ENCODE measurements at places on chromosomes 4 and X.
A peak's percentile ranks its signal among the peaks of the same experiment; 100 is the strongest.

- DNase-seq: no peak
These were observed 74.6 kb downstream of the SHROOM2 start for GRCh38 chrX:9860826-9861225.

DNA sequence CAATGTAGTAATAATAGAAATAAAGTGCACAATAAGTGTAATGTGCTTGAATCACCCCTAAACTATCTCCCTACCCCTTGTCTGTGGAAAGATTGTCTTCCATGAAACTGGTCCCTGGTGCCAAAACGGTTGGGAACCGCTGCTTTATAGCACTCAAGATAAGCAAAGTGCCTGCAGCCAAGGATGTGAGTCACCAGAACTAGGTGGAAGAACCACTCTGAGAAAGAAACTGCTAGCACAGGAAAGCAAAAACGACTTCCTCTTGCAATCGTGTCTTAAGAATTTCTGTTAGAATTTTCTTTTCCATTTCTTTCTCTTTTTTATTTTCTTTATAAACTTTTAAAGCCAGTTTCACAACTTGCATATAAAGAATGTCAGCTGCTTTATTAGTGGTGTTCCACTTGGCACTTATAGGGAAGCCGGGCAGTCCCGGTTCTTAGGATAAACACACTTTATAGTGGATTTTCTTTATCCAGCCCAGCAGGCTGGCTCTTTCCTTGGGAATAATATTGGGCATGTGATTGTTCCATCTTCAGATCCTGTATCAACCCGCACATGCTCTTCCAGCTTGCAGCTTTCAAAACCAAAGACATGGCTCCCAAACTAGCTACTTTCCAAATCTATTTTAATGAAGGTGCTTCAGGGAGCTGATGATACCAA lies 32.3 kb upstream of the CXCL8 start:
- DNase-seq: no peak

DNA sequence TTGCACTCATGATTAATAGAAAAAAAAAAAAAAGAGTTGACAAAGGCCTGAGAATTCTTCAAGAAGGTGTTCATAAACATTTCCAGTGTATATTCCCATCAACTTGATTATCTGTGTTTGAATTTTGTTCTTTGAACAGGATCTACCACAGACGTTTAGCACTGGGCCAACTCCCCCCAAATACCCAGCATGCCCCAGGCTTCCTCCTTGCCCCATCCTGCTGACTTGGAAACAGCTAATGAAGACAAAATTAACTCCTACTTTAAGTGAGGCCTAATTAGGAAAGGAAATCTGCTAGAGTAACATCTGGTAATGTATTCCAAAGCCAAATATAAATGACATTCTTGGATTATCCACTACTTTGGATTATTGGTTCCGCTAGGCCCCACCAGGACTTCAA lies 52.5 kb downstream of the PPARGC1A start:
- no peak for DNase-seq

DNA sequence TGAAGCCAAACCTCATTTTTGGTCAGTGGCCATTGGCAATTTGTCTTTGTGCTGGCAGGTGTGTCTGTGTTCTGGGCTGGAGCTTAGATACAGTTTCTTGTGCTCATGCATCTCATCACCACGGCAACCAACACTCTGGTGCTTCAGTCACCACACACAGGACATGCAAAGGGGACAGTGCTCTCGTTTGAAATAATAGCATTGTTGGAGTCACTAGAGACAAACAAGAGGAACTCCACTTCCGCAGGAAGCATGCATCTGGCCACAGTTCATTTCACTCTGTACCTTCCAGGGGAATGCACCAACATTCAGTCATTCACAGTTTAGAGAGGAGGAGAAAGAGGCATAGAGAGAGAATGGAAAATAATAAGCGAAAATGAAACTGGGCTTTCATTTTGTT lies 267.4 kb downstream of the ANK2 start:
- peak; percentile 20 for DNase-seq

GRCh38 chr4:173288296-173288695 lies 45.9 kb downstream of the HMGB2 start:
- no peak for DNase-seq

DNA sequence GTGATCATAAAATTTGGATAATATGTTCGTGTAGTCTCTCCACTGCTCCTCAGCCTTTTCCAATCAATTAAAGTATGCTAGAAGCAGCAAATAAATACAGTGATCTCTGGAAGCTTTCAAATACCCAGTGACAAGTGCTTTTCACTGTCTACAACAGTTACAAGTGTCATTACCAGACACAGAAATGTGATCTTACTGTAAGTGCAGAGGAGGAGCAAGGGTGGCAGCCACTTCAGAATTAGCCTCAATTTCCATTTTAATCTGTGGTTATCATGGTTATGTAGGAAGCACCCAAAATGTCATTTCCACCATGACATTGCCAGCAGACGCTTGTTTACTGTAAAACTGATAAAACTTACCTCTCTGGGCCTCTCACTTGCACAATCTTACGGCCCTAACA lies 133.9 kb upstream of the ADAMTS3 start:
- DNase-seq: no peak

DNA sequence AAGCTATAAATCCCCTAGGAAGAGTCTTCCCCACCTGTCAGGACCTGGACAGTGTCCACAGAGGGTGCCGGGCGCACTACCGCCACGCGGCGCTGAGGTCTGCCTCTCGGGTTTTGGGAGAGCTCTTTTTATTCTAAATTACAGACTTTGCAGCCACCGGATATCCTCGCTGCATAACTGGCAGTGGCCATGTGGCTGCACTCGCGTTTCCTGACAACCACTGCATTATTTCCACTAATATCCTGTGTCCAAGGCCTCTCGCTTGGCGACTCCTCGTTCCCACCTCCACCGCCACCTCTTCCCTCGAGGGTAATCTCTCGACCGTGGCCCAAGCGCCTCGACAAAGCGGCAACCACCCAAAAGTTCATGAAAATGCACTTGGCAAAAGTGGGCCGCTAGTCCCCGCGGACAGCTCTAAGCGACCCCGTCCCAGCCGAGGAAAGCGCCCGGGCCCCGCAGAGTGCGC lies 512 bp upstream of the TMEM131L start:
- no peak for DNase-seq

DNA sequence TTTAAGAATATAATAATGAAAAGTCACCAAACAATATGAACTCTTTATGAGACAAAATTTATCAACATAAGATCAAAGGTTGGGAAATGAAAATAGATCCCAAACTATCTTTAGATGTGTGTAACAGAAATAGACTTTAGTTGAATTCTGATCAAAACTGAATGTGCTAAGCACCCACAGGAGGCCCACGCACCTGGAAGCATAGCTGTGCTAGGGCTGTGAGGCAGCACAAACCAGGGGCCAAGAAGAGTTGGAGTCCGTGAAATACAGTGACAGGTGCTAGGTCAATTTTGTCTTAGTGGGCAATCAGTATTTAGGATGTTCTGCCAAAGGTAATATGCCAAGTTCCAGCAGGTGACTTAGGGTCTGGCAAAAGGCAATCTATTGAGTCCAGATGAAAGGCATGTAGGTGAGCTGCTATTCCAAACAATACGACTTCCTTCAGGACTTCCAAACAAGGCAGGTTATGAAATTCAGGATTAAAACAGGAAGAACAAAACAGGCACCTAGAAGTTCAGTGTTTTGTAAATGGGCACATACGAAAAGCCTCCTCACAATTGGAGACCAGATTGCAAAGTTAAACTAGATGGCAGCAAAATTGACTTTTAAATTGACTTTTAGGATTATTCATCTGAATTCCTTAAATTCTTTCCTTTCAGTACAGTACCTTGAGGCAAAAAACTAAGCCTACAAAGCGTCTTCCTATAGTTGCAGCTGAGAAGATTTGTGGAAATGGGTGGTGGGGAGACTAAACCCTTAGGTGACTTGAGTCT lies 4.7 kb upstream of the PCDH18 start:
- no peak for DNase-seq

- DNase-seq: no peak
These were observed 111.4 kb downstream of the ATXN3L start for GRCh38 chrX:13208281-13208935.

DNA sequence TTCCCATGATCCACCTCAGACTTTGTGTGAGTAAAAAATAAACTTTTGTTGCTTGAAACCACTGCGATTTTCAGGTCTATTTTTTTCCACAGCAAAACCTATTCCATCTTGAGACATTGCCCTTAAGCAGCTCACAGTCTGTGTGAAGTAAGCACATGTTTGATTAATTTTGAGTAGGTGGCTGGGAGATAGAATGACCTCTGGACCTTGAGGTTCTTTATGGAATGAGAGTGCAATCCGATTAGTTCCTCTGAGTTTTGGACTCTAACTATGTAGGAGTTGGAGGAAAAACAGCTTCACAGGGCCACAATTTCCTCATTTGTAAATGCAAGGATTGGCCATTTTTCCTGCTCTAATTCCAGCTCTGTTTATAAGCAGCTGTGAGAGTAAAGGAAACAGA lies 234.1 kb upstream of the IGFBP7 start:
- DNase-seq: no peak

DNA sequence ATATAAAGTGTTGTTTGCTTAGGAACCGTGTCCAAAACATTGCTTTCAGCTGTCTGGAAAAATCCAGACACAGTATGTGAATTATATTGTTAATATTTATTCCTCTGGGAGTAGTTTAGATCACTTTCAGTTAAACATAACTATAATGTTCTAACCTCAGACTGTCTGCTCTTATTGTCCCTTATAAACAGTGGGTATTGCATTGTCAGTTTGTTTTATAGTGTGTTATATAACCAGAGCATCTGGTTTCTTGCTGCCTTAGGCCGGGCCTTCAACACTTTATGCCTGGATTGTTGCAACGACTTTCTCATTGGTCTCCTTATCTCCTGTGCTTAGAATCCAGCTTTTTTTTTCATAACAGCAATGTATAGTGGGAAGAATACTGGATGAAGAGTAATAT lies 26.4 kb downstream of the ATG4A start:
- DNase-seq: no peak

DNA sequence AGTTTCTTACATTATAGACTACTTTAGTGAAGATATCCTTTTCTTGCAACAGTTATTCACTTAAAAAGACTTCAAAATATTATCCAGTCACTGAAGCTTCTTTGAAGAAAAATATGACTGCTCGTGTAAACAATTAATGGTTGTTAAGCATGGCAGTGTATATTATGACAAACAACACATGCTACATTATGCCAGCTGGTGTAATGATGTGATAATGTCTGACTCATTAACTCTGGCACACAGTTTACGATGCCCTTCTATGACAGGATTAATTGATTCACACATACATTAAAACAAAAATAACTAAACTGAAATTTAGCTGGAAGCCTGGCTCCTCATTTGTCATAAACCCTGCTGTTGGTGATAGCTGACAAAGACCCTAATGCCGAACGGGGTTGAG lies 22.4 kb downstream of the GK2 start:
- DNase-seq: no peak

GRCh38 chrX:138745196-138745595 lies 33.7 kb upstream of the FGF13 start:
- peak; percentile 1 for DNase-seq

GRCh38 chr4:147492761-147493160 lies 11.9 kb downstream of the EDNRA start:
- DNase-seq: no peak

DNA sequence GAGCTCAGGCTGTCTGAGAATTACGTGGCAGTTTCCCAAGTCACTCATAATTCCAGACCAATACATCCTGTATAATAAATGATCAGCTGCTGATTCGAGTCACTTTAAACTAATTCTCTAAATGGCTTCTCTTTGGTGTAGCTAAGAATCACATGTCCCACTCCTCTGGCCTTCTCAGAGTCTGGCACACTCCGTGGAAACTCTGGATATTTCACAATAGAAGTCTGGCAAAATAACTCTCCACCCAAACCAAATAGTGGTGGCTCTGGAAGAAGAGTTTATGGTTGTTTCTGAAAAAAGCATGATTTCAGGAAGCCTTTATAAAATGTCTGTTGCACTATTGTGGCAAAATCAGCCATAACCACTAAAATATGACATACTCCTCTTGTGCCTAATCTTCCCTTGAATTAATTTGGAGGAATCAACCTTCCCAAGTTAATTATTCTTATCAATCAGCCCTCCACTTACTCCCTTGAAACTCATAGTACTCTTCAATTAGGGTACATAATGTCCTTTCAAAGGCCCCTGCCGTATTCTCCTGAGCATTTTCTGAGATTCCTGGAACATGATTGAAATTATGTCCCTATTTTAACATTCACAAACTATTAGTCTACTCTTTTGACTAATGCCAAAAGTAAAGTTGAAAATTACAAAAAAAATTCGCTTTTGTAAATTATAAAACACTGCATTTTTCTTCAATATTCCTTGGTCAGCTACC lies 991.6 kb downstream of the FAT4 start:
- DNase-seq: no peak
